Cardiac muscle cell (in vitro differentiated cells and primary cell): ENCODE measurements at places on chromosomes 5 and 9. TPM values are rescaled to one million over a fixed set of nuclear protein-coding genes. Genes with fewer than 3 reads are reported as not detected.

NMUR2 gene
- total RNA-seq, result not detected in 2 replicates

DNA sequence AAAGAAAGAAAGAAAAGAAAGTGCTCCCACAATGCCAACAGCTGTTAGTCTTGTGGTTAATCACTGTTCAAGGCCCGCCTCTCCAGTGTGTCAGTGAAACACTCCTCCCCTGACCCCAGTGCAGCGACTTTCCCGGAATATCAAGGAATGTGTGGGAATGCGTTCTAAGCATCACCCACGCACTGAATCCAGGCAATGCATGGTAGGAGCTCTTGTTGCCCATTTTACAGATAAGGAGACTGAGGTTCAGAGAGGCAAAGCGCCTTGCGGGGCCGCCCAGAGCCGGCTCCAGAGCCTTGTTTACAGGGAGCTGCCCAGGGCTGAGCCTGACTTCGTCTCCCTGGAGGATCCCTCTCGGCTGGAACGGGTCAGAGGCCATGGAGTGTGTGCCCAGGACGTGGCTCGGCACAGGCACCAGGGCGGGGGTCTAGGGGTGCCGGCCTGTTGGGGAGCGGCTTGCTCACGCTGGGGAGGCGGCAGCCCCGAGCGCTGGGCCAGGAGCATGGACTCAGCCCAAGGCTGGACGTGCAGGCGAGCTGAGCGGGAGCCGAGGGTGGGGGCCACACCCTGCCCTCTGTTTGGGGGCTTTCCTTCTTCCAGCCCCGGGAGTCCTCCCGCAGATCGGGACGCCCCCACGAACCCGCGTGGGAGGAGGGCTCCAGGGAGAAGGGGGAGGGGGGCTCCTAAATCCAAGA is 823 bp downstream of the ST6GALNAC6 start:
- DNase-seq, result peak; percentile 45

GRCh38 chr5:148887123-148887881 is 60.9 kb downstream of the ADRB2 start:
- DNase-seq, result no peak

- DNase-seq, result no peak
These were observed 496 bp downstream of the MAPK9 start for GRCh38 chr5:180291234-180291940.

GRCh38 chr5:139982975-139983240 is 60.2 kb downstream of the NRG2 start:
- no peak for DNase-seq

DNA sequence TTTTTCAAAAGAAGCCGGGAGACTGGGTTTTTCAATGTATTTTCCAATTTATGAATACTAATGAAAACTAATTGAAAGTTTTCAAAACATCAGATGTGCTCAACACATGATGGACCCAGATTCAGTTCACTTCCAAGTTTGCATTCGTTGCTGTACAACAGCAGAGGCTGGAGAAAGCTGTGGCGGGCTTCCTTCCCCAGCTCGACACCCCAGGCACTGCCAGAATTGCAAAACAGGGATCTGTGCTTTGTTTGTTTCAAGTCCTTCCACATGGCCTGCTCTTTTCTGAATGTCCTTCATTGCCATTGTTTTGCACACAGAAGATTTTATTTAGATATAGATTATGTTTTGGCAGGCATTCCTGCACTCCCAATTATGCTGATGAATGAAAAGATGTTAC is 30.3 kb upstream of the INSYN2B start:
- no peak for DNase-seq

SLC1A1 gene
- total RNA-seq, result 0.57 and 2.4 TPM in 2 replicates

PCDHGA10 gene
- 4.5 and 7.3 TPM in 2 replicates for total RNA-seq

- no peak for DNase-seq
These were observed 106.6 kb downstream of the TMC1 start for GRCh38 chr9:72627956-72628540.

DNA sequence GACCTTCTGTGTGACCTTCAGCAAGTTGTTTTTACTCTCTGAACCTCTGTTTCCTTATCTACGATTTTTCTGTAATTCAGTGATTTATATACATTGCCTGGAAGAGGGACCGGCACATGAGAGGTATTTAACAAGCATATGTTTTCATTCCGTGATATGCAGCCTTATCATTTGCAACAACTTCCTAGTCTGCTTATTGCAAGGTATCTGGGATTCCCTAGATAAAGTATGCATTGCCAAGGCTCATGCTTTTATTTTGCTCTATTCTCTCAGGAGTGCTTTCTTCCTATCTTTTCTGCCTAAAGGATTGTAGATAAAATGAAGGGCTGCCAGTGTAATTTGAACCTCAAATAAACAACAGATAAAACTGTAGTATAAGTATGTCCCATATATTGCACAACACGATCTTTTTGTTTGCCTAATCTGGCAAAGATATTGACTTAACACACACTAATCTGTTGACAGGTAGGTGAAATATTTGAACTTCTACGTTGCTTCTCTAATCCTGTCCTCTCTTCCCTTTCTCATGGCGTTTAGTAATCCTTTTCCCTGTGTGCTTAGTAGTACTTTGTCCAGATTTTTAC is 377.2 kb upstream of the TNC start:
- DNase-seq, result no peak
